Myocyte (in vitro differentiated cells): ENCODE measurements at places on chromosomes 11 and 22. TPM values are rescaled to one million over a fixed set of nuclear protein-coding genes. Genes with fewer than 3 reads are reported as not detected.

DNA sequence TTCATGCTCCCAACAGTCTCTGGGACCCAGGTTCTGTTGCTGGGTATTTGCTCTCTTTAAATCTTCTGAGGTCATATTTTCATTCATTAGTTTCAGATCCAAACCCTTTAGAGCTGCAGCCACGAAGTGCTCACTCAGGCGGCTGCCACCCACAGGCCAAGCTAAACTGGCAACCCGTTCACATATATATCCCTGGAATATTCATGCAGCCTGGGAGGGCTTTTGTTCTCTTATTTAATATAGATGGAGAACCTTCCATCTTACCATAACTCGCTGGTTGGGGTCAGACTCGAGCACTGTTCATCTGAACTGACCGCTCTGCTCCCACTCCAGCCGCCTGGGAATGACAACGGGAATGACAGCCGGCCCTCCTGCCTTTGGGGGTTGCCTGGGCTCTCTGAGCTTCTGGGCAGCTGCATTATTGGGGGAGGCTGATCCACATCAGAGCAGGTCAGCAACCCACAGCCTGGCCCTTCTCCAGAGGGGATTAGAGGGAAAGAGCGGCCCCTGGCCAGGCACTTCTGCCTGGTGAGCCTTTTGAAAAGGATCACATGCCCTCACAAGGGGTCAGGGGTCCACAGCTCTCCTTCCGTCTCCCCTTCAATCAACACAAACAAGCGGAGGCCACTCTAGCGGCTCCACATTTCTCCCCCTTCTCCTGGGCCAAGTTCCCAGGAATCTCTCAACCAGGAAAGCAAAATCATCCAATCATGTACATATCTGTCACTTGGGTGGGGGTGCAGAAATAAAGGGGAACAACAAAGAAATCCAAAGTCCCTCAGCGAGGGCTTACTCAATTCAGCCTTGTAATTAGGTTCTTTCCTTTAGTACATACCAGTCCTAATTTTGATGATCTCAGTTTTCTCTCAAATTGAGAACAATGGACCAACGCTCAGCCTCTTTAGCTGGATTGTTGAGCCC is 11.8 kb downstream of the TMEM184B start:
- peak; percentile 88 for DNase-seq

DNA sequence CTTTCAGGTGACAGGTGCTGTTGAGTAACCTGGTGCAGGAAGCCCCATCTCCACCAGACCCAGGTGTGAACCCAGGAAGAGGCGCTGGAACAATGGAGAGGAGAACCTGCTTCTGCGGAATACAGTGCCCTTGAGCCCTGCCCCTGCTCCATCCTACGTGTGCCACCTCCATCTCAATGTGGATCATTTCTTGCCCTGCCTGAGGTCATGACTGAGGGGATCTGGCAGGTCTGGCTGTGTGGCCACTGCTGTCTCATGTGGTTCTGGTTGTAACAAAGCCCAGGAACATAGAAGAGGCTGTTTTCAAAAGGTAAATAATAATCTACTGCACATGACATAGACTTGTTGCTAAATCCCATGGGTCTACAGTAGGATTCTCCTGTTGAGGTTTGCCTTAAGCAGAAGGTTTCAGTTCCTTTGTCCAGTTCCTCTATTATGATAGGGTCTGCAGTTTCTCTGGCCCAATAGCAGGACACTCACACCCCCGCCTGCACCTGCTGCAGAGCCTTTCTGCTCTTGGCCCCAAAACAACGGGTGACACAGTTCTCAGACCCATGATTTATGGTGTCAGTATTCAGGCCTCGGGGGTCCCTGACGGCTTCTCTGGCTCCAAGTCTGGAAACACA is 113.5 kb upstream of the IGLL5 start:
- no peak for DNase-seq

DNA sequence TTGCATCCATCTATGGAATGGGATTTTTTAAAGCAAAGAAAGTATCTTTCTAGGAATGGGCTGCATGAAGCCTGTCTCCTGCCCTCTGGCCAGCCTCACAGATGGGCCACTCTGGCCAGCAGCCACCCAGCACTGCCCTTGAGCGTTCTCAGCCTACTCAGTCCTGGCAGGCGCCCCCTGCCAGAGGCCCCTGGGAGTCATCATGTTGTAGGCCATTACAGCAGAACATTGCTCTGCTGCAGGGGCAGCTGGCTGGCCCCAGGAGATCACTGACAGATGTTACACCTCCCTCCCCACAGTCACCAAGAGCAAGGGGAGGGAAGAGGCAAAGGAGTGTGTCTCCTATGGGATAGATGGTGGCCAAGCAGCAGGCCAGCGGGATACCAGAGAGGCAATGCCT is 363.7 kb downstream of the NXPE2 start:
- DNase-seq = no peak

The IRF7 gene
- total RNA-seq = 25.1 and 29.3 TPM in 2 replicates

DNA sequence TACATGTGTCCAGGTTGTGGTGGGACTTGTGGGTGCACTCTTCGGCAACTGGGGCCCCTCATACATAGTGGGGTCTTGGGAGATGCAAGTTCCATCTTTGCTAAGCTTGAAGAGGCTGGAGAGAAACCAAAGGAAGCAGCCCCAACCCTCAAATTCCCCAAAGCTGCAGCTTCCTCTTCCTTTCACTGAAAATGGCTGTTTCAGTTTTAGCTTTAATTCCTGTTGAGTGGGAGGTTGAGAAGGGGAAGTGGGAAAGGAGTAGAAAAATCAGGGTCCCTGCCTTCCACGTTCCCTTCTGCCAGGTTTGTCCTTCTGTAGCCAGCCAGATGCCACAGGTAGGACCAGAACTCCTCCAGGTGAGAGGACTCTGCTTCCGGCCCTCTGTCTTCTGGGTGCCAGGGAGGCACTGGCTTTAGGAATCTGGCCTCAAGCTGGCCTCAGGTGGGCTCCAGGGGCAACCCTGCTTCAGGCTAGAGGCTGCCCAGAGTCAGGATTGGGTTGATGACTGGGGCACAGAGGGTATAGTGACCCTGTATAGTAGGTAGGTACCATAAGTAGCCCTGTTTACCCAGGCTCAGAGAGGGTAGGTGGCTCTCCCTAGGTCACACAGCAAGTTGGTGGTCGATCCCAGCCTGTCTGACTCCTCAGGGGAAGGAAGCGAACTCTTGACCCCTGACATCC is 16.2 kb downstream of the P2RY6 start:
- DNase-seq = no peak

- DNase-seq = peak; percentile 39
These were observed 7.0 kb downstream of the CHST1 start for GRCh38 chr11:45658292-45658991.

The HTR3A gene
- total RNA-seq = not detected in 2 replicates

The CHRM1 gene
- not detected in 2 replicates for total RNA-seq

GRCh38 chr11:93234602-93235207 is 36.9 kb upstream of the SLC36A4 start:
- peak; percentile 84 for DNase-seq

The CATSPER1 gene
- not detected in 2 replicates for total RNA-seq

DNA sequence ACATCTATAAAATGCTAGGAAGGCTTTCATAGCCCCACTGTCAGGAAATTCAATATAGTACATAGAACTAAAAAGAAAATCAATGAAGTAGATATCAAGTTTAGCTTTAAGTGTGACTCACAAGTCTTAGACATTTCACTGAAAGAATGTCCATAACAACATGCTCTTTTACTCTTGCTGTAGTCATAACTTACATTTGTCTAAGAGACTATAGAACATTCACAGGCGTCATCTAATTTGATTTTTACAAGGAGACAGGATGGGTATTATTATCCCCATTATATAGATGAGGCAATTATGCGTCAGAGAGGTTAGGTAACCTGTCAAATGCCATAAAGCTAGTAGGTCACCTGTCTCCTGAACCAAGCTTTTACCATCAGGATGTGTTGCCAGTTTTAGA is 36.9 kb downstream of the BDNF start:
- DNase-seq = no peak

GRCh38 chr11:11605181-11605580 is 16.6 kb downstream of the GALNT18 start:
- DNase-seq = no peak

DNA sequence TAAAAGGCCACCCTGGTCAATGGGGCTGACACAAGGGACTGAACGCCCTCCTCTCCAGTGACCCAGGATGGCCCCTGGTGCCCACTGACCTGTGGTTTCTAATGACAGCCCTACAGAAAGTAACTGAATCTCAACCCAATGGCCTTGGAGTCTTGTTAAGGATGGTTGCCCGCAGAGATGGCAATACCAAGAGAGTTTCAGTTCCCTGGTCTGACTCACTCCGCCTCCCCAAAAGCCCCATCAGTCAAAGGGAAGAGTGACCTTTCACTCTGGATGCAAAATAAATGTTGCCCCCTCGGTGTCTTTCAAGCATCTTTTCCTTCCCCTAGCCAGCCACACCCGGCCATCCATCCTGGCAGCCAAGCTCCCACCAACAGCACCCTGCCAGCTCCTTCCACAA is 57.7 kb upstream of the ISX start:
- no peak for DNase-seq

- DNase-seq = no peak
These were observed 361.8 kb downstream of the TENM4 start for GRCh38 chr11:79078999-79079398.

The OR8A1 gene
- total RNA-seq = not detected in 2 replicates

The SYT7 gene
- 6.0 and 13.9 TPM in 2 replicates for total RNA-seq

DNA sequence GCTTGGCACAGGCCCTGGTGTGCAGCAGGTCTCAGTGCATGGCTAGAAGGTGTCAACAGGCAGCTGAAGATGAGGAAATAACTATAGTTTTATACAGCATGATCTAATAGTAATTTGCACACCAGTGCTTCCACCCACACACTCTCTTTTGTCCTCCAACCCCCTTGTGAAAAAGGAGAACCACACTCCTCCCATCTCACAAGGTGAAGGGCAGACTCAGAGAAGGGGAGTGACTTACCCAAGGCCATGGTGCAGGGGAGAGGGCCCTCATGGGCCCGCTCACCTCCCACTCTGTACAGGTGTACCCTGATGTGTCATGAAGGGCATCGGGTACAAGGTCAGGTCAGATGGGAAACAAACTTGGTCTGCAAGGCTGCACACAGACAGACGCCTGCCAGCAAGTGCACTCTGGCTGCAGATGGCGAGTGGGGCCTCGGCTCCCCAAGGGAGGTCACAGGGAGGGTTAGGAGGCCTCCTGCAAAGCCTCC is 53.4 kb downstream of the DGCR2 start:
- no peak for DNase-seq

GRCh38 chr11:72037554-72038311 is 39.0 kb downstream of the IL18BP start:
- DNase-seq = peak; percentile 42

The BTBD18 gene
- not detected in 2 replicates for total RNA-seq

The APOL1 gene
- total RNA-seq = 0.86 and 1.0 TPM in 2 replicates

The TEAD1 gene
- 131 and 136 TPM in 2 replicates for total RNA-seq

DNA sequence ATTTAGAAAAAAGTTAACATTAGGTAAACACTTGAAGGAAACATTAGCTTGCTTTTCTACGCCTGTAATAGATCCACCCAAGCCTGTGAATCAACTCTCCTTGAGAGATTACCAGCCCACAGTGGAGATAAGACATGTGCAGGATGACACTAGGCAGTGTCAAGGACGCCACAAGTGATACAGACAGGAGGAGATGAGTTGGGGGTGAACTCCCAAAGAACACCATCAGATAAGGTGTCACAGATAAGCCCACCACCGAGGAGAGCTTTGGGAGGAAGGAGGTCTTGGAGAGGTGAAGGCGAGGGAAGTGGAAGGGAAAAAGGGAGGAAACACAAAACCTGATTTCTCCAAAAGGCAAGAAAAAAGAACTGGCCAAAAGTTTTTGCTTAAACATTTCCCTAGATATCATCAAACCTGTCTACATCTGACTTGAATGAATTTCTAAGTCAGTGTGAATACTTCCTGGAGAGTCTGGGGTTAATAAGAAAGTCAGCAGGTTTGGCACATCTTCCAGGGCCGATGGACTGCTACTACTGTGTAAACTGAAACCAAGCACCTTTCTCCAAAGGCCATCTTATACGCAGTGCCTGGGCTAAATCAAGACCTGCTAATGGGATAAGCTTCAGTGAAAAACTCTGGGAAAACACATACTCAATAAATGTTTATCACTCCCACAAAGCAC is 15.5 kb downstream of the CLTCL1 start:
- peak; percentile 25 for DNase-seq

The MUC6 gene
- not detected in 2 replicates for total RNA-seq

DNA sequence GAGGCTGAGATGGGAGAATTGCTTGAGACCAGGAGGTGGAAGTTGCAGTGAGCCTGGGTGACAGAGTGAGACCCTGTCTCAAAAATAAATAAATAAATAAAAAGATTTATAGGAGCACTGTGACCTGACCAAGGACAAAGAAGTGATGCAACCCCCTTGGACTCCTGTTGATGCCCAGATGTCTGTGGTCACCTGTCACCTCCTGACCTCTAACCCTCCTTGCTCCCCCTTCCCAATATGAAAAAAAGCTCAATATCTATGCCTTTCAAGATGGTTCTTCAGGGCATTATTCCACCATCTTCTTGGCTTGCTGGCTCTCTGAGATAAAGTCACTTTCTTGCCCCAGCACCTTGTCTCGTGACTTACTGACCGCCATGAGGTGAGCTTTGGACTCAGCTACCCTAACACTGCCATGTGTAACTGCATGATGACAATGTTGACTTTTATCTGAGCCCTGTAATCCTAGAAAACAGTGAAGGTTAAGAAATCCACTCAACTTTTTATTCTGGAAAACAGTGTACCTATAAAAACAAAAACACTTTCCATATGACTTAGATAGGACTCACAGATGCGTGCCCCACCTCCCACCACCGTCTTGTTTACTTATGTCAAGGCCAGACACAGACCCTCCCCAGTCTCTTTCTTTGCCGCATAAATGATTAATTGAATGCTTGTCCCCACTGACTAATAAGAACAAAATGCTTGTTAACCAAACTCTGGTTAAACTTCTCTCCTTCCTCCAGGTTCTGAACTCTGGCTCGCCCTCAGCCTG is 360.5 kb downstream of the BUD13 start:
- no peak for DNase-seq

- DNase-seq = no peak
These were observed 22.1 kb downstream of the GNAZ start for GRCh38 chr22:23092217-23092955.

- DNase-seq = peak; percentile 66
These were observed 7.8 kb downstream of the PHOX2A start for GRCh38 chr11:72236083-72236697.

DNA sequence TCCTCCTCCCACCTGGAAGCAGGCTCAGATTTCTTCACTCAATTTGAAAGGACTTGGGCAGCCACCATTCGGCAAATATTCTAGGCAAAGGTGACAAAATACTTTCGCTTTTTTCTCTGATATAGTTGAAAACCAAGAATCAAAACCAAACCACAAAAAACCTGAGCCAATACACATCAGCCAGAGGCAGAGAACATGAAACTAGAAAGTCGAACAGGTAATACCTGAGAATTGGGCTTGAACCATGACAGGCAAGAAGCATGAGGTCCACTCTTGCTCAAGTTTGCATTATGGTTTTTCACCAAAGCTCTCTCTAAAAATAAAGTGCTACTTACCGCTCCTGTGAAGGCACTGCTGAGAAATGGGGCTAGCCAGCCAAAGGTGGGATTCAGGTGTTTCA is 26.2 kb upstream of the LDLRAD3 start:
- DNase-seq = no peak

The MFNG gene
- total RNA-seq = 0.51 and 0.68 TPM in 2 replicates
